ENCODE measurements at places on chromosomes 6 and 20.

GRCh38 chr6:30957716-30958115 is 16.9 kb downstream of the MUCL3 start:
- no peak for DNase-seq

GRCh38 chr20:63969838-63970713 is at the start of gene ZNF512B:
Gene ZNF512B, minus strand, starts transcription at chr20:63969930. Its CDS starts 1,980 bp downstream, at chr20:63967950.
- no peak for DNase-seq

- DNase-seq: peak; percentile 17
These were observed 26.4 kb downstream of the ARMC2 start for GRCh38 chr6:108874470-108875160.

GRCh38 chr6:37668251-37668650 is 29.4 kb downstream of the MDGA1 start:
- DNase-seq: no peak

- no peak for DNase-seq
These were observed 1.7 kb upstream of the NKX2-2 start for GRCh38 chr20:21515300-21516179.

DNA sequence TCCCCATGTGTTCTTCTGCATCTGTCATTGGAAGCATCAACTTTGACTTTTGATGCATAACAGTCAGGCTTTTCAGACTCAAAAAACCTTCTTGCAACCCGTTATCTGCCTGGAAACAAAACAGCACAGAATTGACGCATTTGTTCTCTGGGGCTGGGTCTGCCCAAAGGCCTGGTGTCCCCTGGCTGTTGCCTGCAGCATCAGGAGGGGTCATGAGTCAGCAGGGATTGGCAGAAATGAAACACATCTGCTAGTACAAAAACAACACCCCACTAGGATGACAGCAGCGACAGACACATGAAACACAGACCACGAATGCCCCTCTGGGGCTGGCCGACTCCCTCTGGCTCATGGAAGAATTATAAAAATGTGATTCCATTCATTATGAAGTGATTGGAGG is 157.6 kb upstream of the INSM1 start:
- no peak for DNase-seq

DNA sequence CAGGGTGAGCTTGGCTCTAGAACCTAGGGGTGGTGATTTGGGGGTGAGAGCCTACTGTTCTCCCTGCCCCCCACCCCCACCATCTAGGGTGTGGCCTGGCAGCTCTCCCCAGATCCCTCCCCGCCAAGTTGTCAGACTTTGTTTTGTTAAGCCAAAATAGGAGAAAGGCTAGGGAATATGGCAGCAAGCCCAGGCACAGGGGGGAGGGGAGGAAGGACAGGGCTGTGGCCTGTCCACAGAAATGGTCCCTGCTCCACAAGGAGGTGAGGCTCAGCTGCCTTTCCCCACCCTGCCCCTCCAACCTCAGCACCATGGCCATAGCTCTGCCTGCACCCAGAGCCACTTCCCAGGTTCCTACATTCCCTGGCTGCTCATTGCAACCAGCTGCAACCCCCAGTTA is 17.2 kb downstream of the SCUBE3 start:
- no peak for DNase-seq

DNA sequence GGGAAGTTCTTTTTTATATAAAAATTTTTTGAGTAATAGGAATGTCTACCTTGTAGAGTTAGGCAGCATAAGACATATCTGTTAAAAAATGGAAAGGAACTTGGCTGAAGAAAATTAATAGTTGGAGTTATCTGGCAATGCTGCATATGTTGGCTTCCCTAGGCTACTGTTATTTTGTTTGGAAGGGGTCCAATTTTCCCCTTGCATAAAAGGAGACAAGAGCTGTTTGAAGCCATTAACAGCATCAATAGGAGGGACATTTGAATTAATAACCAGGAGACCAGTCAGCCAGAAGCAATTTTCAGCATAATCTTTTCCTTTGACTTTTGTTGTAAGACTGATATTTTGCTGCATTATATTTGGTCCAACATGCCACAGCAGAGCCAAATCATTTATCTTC is 80.9 kb upstream of the TAB2 start:
- DNase-seq: no peak

- DNase-seq: no peak
These were observed 6.5 kb upstream of the CDK5RAP1 start for GRCh38 chr20:33407796-33408195.

DNA sequence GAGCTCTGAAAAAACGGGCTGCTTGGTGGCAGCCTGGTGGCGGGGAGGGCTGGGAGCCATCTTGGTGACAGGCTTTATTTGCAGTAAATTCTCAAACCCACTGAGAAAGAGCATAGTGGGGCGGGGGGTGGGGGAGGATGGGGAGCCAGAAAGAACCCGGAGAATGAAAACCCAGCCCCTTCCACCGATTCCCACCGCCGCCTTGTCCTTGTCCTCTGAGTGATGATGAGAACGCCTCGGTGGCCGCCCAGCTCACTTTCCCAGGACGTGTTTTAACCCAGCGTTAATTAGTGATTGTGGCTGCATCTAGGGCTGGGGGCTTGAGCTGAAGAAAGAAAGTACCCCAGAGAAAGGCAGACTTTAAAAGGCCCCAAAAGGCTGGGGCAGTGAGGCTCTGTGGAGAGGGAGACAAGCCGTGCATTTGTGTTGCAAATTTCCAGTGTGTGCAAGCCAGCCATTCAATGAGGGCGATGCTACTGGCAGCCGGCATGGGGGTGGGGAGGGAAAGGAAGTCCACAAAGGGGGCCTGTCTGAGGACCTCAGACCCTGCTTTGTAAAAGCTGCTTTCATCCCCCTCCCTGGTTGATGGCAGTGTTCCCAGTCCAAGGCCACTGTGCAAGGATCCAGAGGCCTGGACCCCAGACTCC is 6.2 kb upstream of the GHRH start:
- no peak for DNase-seq

DNA sequence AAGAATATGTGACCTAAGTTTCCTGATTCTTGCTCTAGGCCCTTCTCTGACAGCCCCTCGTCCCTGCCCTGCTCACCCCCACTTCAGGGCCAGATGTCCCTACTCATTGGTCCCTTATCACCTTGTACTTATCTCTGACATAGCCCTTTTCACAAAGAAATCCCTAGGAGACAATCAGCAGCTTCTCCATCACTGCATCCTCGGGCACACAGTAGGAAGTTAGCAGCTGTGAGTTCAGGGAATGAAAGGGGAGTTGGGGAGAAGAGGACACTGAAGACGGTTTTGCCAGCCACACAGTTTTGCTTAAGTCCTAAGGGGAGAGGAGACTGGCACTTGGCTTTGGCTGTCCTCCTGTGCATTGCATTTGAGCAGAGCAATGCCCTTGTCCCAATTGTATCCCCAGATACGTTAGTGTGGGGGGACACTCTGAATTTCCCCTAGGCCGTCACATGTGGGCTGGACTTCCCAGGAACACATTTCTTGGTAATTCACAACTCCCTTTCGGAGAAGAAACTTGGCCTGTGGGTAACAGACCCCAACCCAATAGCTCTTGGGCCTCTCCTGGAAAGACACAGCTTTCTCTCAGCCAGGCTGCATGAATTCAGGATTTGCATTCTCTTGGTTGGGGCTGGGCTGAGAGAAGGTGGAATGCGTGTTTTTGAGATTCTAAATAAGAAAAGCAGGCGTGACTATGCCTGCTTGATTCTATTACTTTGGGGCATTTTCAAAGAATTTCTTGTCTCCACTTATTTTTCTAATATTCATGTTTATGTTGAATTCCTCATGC is 177.6 kb downstream of the UST start:
- no peak for DNase-seq

DNA sequence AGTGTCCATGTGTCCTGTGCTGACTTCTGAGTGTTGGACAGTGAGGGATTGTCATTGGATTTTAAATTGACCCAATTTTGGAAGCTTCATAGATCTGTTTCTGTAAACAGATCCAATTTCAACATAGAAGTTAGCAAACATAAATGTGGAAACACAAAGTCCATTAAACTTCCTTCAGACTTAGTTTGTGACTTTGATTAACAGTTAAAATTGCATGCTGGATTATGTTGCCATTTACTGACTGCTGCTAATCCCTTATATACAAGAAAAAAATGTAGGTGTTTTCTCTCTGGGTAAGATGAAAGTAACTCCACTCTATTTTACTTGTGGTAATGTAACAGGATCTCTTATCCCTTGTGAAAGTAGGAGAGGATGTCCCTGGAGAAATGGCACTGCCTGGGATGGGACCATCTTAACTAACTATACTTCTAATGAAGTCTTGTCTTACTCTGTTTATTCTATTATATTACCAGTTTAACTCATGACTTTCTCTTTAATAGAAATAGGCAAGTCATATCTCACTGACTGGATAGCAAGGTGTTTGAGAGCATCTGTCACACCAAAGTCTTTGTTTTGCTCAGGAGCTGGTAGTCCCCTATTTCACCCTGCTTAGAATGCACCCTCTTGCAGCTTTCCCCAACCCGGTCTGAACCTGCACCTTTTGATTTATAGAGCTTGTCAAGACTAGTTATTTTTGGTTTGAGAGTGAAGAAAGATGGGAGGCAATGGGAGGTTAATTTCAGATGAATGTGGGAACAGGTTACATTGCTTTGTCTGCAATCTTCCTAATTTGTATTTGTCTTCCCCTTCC is 7.2 kb downstream of the TPX2 start:
- no peak for DNase-seq

DNA sequence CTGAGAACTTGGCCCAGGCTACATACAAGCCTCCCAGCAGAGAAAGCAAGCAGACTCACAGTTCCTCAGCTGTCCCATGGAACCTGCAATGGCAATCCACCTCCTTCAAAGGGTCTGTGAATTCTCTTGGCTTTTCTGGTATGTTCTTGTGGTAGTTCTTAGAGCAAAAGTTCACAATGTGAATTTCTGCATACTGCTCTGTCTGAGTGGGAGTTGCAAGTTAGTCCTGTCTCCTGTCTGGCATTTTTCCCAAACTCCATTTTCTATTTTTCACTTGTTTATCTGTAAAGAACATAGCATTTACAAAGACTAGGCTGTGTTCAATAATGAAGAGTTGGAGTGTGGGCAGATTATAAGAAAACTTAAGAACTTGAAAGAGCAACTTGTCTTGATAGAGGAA is 269.9 kb downstream of the BCKDHB start:
- no peak for DNase-seq

GRCh38 chr20:19024296-19025035 is 188.0 kb upstream of the SLC24A3 start:
- DNase-seq: no peak

DNA sequence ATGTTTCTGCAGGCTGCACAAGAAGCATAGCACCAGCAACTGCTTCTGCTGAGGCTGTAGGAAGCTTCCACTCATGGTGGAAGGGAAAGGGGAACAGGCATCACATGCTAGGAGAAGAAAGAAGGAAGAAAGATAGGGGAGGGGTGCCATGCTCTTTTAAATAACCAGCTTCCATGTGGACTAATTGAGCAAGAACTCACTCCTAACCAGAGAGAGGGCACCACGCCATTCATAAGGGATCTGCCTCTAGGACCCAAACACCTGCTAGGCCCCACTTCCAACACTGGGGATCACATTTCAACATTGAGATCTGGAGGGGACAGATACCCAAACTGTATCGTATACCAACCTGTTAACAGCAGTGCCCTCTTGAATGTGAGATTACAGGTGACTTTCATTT is 46.9 kb upstream of the ARMC2 start:
- DNase-seq: no peak

DNA sequence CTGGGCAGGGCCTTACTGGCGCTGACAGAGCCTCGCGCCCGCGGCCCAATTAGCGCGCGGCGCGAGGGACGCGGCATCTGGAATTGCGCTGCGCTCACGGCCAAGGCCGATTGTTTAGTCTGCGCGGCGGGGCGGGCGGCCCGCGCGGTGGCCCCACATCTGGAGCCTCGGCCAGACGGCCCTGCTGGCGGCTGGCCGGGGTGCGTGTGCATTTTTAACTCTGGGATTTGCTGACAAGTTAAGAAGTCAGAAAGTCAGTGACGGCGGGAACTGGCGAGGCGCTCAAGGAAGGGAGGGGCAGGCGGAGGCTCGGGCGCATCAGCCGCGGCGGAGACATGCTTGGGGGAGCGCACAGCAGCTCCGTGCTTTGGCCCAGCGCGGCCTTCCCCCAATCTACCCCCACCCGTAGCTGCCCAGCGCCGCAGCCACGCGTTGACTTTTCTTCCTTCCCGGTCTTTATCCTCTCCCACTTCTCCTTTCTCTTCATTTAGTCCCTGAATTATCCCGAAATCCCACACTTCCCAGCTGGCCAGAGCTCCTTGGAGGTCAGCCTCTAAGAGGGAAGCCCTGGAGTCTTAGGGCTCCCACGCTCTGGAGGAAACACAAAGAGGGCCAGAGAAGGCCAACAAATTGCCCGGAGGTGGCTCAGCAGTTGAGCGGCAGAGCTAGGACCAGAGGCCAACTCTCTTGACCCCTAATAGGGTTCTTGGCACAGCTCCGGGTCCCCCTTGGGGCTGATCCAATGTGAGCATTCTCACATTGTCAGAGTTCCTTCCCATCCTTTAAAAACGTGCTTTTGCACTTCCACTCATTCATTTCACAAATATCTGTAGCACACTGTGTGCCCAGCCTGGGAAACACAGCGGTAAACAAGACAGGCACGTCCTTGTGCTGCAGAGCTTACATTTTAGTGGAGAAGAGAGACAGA is 40.8 kb upstream of the FOXP4 start:
- DNase-seq: no peak

GRCh38 chr20:40144581-40144980 is 544.5 kb downstream of the MAFB start:
- no peak for DNase-seq
